CD4-positive, alpha-beta T cell treated with Interleukin-17A for 4 hours (primary cell): ENCODE measurements at places on chromosomes 5 and 9.

DNA sequence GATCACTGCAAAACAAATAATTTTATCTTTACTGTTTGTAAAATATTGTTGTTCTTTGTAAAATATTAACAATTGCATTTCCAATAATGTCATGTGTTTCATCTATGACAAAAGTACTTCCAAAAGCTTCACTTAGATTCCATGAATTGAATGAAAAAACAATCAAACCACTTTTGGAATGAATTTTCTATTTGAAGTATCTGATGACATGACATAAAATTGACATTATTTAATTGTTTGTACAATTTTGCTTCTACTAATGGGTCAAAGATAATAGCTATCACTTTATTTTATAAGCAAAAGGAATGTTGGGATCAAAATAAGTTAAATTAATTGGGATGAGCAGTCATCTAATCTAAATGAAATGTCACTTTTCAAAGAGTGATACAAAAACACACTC lies 684.3 kb downstream of the NR2F1-AS1 start:
- no peak for DNase-seq

- no peak for DNase-seq
These were observed 188.7 kb downstream of the ROR2 start for GRCh38 chr9:91761362-91761761.

DNA sequence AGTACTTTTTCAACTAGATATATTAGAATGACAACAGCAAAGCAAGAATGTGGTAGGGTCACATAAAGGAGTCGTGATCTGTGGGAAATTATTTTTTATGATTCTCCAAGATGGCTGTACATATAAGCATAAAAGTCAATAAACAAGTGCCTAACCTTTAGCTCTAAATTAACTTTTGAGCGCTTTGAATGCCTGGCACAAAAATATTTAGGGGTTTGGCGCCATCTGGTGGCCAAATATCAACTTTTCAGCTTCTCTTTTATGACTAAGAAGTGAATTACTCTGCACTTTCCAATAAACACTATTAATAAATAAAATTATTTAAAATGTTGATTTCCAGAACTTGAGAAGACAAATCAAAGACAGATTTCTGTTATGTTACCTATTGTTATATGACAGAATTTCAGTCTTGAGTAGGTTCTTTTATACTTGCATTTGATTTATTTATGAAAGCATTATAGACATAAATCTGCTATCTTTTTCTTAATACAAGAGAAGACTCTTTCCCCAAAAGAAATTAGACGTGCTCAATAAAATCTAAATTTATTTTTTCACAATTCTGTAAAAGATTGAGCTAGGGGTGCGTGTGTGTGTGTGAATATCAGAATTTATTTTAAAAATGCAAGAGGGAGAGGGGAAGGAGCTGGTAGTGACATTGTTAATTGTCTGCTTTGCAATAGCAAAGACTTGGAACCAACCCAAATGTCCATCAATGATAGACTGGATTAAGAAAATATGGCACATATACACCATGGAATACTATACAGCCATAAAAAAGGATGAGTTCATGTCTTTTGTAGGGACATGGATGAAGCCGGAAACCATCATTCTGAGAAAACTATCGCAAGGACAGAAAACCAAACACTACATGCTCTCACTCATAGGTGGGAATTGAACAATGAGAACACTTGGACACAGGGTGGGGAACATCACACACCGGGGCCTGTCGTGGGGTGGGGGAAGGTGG lies 36.7 kb upstream of the ARRDC3 start:
- peak; percentile 83 for DNase-seq

GRCh38 chr9:128114326-128115186 lies 13.0 kb downstream of the PTGES2 start:
- DNase-seq, result no peak

DNA sequence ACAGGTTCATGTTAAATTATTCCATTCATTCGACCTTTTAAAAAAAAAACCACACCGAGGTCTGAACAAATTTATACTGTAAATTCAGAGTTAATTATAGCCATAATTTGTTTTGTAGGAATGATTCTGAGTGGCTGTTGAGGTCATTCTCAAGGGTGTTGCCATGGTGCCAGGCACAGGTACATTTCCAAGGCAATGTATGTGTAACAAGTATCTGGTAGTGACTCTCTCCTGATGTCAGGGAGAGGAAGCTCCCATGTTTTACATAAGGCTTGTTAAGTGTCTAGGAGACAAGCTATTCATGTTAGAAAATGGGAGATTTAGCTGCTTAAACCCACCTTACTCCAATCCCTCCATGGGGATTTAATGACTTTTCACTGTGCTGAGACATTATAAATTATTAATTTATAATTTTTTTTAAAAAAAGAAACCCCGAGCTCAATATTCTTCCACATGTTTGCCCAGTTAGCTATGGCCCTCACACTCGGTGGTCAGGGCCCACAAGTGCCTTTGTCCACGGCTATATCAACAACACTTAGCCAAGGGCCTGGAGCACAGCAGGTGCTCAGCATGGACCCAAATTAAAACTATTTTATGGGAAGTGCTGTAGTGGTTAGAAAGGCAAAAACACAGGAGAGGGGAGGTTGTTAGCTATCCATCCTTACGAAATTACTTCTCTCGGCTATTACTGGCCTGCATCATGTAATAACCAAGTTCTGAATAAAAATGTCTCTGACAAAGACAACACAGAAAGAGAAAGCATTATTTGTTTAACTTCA lies 154.6 kb upstream of the GNA14 start:
- DNase-seq, result no peak

DNA sequence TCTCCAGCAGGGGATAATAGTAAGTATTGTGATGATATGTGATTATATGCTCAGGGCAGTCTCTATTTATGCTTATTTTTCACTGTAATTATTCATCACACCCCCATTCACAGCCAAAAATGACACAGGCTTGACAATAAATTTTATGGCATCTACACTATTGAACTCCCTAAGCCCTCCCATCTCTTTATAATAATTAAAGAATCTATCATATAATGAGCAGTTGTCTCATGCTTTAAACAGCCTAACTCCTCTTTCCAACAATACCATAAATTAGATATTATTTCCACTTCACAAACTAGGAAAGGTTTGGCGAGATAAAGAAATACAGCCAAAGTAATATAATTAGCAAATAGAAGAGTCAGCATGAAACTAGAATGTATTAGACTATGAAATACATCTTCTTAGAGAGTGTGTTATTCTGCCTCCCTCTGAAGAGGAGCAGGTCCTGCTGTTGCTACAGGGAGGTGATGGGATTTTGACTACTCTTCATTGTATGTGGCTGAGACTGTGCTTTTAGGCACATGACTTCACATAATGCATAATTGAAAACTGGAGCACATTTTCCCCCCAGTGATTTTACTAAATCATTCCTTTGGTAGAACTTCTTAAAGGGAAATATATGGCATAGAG lies 488.8 kb downstream of the HTR1A start:
- DNase-seq, result no peak

DNA sequence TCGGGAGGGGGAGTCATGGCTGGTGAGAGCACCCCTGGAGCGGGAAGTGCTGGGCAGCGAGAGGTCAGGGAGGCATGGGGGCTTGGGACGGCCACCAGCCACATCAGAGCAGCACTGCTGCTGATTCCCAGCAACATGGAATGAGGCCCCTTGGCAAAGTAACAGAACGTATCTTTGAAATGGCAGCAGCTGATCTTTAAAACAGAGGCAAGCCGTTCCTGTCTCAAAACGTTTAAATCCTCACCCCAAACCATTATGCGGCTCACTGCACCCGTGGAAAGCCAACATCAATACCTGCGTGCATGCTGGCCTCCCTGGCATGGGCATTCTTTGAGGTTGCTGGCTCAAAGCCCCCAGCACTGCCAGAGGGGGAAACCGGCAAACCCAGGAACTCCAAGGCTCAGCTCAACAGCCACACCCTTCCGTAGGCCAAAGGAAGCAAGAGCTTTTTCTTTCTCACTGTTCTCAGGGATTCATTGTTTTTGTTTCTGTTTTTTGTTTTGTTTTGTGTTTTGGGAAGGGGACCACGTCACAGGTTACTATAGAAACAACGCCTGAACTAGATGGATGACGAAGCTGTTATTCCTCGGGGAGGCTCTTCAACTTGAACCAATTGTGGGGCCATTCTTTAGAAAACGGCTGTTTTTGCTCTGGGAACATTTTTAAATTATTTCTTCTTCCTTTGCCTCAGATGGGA lies 28.1 kb upstream of the OBP2B start:
- DNase-seq, result no peak

DNA sequence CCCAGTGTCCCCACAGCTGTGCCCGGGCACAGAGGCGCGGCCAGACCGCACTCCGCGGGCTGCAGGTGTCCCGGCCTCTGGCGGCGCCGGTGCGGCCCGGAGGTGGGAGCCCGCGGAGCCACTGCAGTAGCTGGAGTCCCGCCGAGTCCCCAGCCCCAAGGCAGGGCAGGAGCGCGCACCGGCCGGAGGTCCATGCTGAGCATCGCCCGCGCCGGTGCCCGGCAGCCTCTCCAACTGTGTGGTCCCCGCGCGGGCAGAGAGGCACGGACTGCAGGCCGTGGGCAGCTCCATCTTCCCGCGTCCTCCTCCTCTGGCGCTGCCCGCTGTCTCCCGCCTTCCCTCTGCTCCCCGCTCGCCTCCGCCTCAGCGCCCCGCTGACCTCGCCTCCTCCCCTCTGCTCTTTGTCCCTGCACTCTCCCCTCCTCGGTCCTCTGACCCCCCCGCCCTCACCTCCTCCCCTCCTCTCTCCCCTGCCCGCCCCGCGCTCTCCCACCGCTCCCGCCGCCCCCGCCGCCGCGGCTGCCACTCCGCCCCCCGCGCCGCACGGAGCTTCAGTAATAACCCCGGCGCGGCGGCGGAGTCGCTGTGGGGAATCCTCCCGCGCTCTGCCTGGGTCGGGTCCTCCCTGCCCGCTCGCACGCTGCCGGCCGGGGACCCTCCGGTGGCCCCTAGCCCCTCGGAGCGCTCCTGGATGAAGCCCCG lies at the start of gene ADAMTS16:
TSS of gene ADAMTS16 (plus strand) at position 554 of the 702 bp plus-strand sequence. CDS start at position 692, 138 bp downstream.
- no peak for DNase-seq
